Nucleus accumbens (tissue), 56 donors: ENCODE measurements at places on chromosomes 3 and 15.

- no peak for DNase-seq
Measured at GRCh38 chr3:149619136-149619535, 38.7 kb downstream of the WWTR1 start.

GRCh38 chr3:191100516-191100915, 98.5 kb upstream of the OSTN start:
- no peak for DNase-seq

DNA sequence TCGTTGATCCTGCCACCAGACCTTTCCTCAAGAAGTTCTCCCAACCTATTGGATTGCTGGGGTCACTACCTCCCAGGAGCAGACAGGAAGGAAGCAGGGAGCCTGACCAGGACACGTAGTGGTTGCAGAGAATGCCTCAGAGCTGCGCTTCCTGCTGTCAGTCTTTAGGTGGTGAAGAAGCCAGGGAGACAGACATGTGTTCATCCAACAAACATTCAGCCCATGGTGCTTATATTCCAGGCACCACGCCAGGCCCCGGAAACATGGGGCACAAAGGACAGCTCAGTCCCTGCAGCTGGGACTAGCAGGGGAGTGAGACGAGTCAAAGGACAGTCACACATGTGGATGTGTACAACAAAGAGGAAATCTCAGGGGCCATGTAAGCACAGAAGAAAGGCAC, 26.0 kb upstream of the CORO2B start:
- DNase-seq, result peak; percentile 18

- no peak for DNase-seq
Measured at GRCh38 chr3:169239756-169240155, 423.8 kb downstream of the MECOM start.

- no peak for DNase-seq
Measured at GRCh38 chr15:43420876-43421275, 50.0 kb downstream of the TUBGCP4 start.

DNA sequence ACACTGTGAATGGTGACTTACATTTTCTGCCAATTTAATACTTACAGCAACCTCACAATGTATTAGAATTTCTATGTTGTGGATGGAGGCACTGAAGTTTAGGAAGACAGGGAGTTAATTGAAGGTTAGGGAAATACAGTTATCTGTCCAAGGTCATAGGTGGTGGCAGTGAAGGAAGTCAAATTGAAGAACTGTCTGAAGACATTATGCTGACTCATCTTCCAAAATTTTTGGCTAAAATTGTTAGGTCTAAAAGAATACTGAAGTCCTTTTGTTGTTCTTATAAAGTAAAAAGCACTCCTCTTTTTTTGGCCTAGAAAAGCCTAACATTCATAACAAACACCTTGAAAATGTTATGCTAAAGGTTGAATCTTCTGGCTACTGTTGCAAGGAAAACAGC, 27.7 kb downstream of the EMC4 start:
- DNase-seq, result no peak

GRCh38 chr3:133384331-133385027, 15.4 kb upstream of the BFSP2 start:
- DNase-seq, result peak; percentile 29

- DNase-seq, result no peak
Measured at GRCh38 chr3:31550452-31551251, 17.9 kb downstream of the STT3B start.

GRCh38 chr3:172516318-172517214, 6.7 kb downstream of the TNFSF10 start:
- no peak for DNase-seq

DNA sequence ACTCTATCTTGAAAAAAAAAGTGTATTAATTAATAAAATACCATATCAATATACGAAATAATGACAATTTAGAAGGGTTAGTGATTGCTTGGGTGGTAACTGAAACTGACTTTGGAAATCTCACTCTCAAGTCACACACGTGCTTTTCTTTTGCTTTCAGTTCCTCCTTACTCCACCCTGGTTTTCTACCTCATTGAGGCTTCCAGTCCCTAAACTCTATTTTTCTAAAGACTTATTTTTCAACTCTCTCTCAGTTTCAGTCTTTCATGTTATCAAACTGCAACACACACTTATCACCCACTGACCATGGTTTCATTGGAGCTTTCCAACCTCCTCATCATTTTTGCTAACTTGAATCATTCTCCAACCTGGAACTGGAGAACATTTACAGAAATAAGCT, 23.5 kb downstream of the IL12A start:
- DNase-seq, result no peak

DNA sequence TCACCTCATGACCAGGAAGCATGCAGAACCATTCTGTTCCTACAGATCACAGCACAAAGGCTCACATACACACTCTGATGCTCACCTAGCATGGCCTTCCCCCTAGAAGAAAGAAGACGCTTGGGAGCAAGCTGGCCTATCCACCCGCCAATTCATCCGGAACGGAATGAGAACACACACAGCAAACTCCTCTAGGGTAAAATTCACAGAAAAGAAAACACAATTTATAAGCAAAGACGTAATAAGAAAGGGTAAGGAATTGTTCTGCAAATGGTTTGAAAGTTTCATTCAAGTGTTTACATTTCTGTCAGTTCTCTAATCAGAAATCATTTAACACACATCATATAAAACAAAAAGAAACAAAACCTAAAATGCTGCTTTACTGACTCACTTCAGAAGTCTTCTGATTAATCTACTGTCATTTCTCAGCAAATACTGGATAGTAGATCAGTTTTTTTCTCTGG, 218.1 kb downstream of the OSBPL10 start:
- DNase-seq, result no peak
